ENCODE measurements at places on chromosomes 16 and 17. TPM values are rescaled to one million over a fixed set of nuclear protein-coding genes. Genes with fewer than 3 reads are reported as not detected.

Gene ZFPM1
- total RNA-seq: 8.1 TPM

Gene CFAP97D1
- total RNA-seq: 0.13 TPM

Gene RND2
- total RNA-seq: 50.2 TPM

Gene NTHL1
- 90.5 TPM for total RNA-seq

Gene ATP2C2
- 4.3 TPM for total RNA-seq

Gene RETREG3
- 43.2 TPM for total RNA-seq

Gene SCGB1C2
- not detected for total RNA-seq

Gene RAMP2
- 13.1 TPM for total RNA-seq

Gene FOXC2
- total RNA-seq: 0.18 TPM
